ENCODE measurements at places on chromosomes 16 and 17.

- H3K36me3 ChIP-seq: no peaks in the 10 kb centered on the region
- H3K27ac ChIP-seq: no peak overlapping the region
- DNase-seq: peak; percentile 30
- peaks cover 18% of the 10 kb centered on the region for H3K4me1 ChIP-seq
- peak overlapping the region; percentile 95 for H3K4me3 ChIP-seq
- H3K27me3 ChIP-seq: no peaks in the 10 kb centered on the region
Observed at GRCh38 chr16:29790949-29791844, 646 bp downstream of the KIF22 start.

- H3K4me3 ChIP-seq: no peak overlapping the region
- no peak for DNase-seq
- no peak overlapping the region for H3K27ac ChIP-seq
- H3K4me1 ChIP-seq: no peaks in the 10 kb centered on the region
- H3K36me3 ChIP-seq: peaks cover 2% of the 10 kb centered on the region
Observed at GRCh38 chr16:62889097-62889496, 852.9 kb upstream of the CDH8 start.

GRCh38 chr17:38447502-38448085, 19.3 kb downstream of the ARHGAP23 start:
- DNase-seq: no peak
- H3K36me3 ChIP-seq: no peaks in the 10 kb centered on the region
- no peaks in the 10 kb centered on the region for H3K27me3 ChIP-seq
- no peak overlapping the region for H3K27ac ChIP-seq
- no peak overlapping the region for H3K4me3 ChIP-seq

DNA sequence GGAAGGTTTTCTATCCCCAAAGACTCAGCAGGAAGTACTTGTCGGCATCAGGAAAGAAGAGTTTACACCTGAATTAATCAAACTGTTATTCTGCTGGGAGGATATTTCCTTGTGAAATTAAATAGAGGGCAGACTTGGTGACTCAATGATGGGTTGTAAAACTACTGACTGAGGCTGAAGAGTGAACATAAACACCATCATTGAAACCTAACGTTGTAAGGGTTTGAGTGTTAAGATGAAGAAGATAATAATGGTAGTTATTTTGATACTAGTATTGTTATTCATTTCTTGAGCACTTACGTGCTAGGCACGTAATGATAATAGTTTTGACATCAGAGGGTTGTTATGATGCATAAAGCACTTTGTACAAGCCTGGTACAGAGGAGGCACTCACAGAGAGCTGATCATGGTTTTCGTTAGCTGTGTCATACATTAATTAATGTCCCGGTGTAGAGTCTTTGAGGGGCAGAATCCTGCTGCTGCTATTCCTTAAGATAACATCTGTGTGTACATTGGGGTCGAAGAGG, 64.2 kb upstream of the CACNG3 start:
- no peaks in the 10 kb centered on the region for H3K36me3 ChIP-seq
- no peaks in the 10 kb centered on the region for H3K4me1 ChIP-seq
- H3K27me3 ChIP-seq: no peaks in the 10 kb centered on the region
- no peak for DNase-seq
- H3K4me3 ChIP-seq: no peak overlapping the region

DNA sequence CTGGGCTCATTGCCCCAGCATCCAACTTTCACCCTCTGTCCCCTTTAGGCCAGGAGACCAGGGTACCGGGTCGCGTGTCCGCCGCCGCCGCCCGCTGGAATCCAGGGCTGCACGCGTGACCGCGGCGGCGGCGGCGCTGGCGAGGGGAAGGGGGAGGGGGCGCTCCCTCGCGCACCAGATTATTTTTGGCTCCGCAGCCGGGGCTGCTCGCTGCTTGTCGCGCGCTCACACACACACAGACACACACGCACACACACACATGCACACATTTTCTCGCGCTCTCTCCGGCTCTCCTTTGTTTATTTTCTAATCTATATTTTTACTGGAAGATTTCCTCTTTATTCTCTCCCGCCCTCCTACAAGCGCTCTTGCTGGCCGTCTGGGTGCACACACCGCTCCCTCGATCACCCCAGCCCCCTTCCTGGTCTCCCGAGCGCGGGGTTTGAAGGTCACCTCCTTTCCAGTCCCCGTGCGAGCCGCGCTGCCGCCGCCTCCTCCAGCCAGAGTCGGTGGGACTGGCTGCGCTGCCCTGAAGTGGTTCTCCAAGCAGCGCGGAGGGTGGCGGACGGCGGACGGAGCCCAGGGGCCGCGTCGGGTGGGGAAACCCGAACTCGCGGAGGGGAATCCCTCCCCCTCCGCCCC, 921.4 kb upstream of the EEF2KMT start:
- peak; percentile 68 for DNase-seq
- peaks cover 10% of the 10 kb centered on the region for H3K4me1 ChIP-seq
- peaks cover 56% of the 10 kb centered on the region for H3K27me3 ChIP-seq
- no peaks in the 10 kb centered on the region for H3K36me3 ChIP-seq
- H3K27ac ChIP-seq: no peak overlapping the region
- peak overlapping the region; percentile 82 for H3K4me3 ChIP-seq

All from neural progenitor cell (in vitro differentiated cells).